ENCODE measurements at places on chromosomes 2 and 18. TPM values are rescaled to one million over a fixed set of nuclear protein-coding genes. Genes with fewer than 3 reads are reported as not detected.

GRCh38 chr18:23189768-23190661 lies 54.7 kb downstream of the CABLES1 start:
- no peak for DNase-seq

- DNase-seq, result no peak
Measured at GRCh38 chr2:105800036-105800713, 55.5 kb downstream of the NCK2 start.

DNA sequence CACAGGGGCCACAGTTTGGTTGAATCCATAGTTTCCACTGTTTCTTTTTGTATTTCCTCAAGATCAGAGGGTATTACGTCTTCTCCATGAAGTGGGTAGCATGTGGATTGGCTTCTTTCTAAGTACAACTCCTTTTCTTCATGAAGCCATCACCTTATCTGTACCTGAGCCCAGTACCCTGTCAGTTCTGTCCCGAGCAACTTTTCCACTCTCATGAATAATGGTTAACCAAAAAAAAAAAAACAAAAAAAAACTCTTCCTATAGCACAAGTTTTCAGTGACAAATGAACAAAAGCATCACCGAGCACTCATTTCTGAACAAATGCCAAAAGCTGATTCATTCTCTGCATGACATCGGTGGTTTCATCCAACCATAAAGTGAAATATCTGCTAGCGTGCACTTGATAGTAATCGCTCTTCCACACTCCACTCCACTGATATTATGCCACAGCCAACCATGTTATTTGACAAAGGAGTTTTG lies 53.0 kb upstream of the CCDC150 start:
- DNase-seq, result no peak

DNA sequence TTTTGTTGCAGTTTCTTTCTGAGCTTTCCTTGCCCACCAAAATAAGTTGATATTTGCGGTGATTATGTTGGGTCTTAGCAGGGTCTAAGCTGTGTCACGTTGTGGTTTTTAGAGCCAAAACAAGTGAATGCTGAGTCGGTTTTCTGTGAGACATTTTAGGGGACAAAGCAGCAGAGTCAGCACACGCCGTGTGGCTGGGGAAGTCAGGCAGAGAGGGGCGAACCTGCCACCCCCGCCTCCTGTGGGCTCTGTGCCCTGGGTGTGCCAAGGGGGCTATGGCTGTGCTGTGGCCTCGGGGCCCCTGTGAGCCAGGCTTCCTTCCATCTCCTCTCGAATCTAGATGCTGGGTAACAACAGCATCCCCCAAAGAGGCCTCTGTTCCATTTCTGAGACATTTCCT lies 30.8 kb upstream of the TMEM87B start:
- no peak for DNase-seq

- DNase-seq, result peak; percentile 62
Measured at GRCh38 chr18:59272891-59273758, at the start of gene RAX. TSS of gene RAX (minus strand) at chr18:59273454. CDS start at chr18:59273206, 248 bp downstream.

DNA sequence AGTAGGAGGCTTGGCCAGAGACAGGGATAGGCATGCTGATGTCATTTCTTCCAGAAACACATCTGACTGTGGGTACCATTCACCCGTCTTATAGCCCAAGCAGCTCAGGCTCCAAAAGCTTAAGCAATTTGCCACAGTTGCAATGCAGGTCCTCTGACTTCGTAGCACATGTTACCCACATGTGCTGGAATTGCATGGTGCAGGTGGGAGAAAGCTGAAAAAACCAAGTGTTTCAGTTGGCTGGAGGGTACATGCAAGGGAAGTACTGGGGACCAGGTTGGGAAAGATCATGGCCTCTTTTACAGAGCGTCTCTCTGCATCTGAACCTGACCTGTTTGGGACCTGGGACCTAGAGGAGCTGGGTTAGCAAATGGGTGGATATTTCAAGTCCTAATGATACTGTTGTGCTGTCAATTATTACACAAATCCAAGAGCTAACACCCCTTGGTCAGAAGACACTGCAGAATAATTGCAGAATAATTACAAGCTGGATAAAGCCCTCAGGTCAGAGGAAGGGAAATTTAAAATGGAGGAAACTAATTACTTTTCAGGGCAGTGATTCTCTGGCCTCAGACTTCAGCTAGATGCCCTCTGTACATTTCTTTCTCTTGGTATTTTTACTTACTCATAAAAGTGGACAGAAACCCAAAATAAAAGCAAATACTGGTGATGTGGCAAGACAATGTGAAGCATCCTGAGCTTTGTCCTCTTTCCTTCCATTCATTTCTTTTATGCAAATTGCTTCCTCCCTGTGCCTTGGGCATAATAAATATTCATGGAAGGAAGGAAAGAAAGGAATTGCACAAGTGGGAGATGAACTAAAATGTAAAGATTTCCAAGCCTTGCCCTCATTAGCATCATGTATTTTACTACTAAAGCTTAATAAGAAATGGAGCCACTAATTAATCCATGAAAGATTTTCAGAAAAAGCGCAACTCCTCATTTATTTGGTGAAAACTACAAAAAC lies 45.6 kb upstream of the TTC39C start:
- no peak for DNase-seq

DNA sequence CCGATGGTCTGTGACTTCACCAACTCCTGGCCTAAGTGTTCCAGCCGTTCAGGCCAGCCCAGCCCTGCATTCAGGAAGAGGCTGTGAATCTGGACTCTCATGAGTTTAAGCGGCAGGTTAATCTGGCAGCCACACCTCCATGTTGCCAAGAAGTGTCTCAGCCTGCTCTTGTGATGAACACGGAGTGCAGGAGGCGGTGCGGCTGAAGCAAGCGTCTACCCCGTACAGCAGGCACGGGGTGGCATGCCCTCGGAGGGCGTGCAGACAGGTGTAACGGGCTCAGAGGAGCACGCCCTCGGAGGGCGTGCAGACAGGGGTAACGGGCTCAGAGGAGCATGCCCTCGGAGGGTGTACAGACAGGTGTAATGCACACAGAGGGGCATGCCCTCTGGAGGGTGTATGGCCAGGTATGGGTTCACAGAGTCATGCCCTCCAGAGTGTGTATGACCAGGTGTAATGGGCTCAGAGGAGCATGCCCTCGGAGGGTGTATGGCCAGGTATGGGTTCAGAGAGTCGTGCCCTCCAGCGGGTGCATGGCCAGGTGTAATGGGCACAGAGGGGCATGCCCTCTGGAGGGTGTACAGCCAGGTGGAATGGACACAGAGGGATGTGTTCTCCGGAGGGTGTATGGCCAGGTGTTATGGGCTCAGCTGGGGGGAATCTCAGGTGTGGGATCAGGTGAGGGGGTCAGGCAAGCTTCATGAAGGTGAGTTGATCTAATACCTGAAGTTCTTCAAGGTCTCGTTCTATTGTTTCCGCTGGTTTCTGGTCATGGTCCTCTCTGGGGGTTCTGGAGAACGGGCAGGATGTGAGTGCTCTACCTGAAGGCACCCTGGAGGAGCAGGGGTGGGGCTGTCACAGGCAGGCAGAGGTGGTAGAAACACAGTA lies 22.6 kb downstream of the CROCC2 start:
- peak; percentile 52 for DNase-seq

- DNase-seq, result no peak
Measured at GRCh38 chr18:30522288-30522929, 520.1 kb downstream of the DSC3 start.

- DNase-seq, result no peak
Measured at GRCh38 chr2:112075490-112076260, 20.6 kb downstream of the TMEM87B start.

DNA sequence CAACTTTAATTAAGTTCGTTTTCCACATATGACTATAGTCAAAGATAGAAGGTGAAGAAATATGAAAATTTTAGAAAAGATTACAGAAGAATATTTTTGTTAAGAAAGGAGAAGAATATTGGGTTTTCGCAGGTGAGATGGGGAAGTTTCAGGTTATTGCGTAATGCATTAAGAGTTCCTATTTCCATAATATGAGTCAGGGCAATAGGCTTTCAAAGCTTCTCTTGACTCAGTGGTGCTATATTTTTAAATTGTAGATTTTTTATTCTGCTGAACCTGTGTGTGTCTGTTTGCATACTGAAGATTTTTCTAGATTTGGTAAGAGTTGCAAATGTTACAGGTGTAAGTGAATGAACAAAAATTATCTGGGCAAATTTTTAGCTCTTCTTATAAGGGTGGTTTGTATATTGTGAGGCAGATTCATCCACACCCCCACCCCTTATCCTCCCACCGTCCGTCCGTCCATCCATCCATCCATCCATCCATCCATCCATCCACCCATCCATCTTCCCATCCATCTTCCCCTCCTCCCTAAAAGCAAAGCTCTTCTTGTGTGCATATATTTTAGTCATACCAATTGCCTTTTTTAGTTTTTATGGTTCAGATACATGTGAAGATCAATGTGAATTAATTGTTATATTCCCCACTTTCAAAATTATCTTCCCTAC lies 69.6 kb downstream of the MYO1B start:
- no peak for DNase-seq

GRCh38 chr2:20524412-20525040 lies 77.7 kb downstream of the RHOB start:
- DNase-seq, result peak; percentile 69

- no peak for DNase-seq
Measured at GRCh38 chr2:29388071-29388470, 272.9 kb downstream of the CLIP4 start.

- DNase-seq, result no peak
Measured at GRCh38 chr2:184137955-184138354, 460.4 kb upstream of the ZNF804A start.

- no peak for DNase-seq
Measured at GRCh38 chr2:185245216-185245615, 493.4 kb upstream of the FSIP2 start.

The DCC gene
- not detected for total RNA-seq

The ANKMY1 gene
- total RNA-seq, result 5.9 TPM

The SMYD1 gene
- 544 TPM for total RNA-seq

All from Right ventricle myocardium inferior (tissue), 1 donor.